ENCODE measurements at places on chromosomes 16 and 17. TPM values are rescaled to one million over a fixed set of nuclear protein-coding genes. Genes with fewer than 3 reads are reported as not detected.

The SOCS7 gene
- total RNA-seq = 31.6 TPM

The EPN3 gene
- 15.1 TPM for total RNA-seq

The FBXL16 gene
- total RNA-seq = 0.18 TPM

The C16orf96 gene
- total RNA-seq = 0.45 TPM

The SNX20 gene
- total RNA-seq = not detected

The RTN4RL1 gene
- 0.20 TPM for total RNA-seq

- H3K4me3 ChIP-seq = no peak overlapping the region
- H3K4me1 ChIP-seq = peaks cover 12% of the 10 kb centered on the region
- peaks cover 4% of the 10 kb centered on the region for H3K27me3 ChIP-seq
- no peaks in the 10 kb centered on the region for H3K36me3 ChIP-seq
- DNase-seq = no peak
- H3K27ac ChIP-seq = no peak overlapping the region
Measured at GRCh38 chr17:7124923-7125322, 10.3 kb upstream of the ASGR2 start.

GRCh38 chr16:6682142-6682811 is 650.4 kb upstream of the RBFOX1 start:
- no peak overlapping the region for H3K27ac ChIP-seq
- no peaks in the 10 kb centered on the region for H3K36me3 ChIP-seq
- H3K4me1 ChIP-seq = no peaks in the 10 kb centered on the region
- no peak for DNase-seq
- H3K27me3 ChIP-seq = peaks cover 15% of the 10 kb centered on the region

DNA sequence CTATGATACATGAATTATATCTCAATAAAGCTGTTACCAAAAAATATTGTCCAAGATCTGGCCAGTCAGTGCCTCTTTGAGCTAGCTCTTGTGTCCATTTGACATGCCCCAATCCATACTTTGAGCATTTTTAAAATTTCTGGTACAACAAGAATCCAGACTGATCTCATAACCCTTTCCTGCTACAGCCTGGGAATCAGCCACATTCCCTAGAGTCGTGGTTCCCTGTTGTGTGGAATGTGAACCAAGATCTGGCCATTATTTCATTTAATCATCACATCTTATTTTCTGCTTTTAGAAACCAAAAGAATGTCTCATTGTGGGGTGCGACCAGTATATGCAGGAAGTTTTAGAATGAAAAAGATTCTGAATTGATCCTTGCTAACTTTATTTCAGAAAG is 34.3 kb upstream of the RPRML start:
- no peaks in the 10 kb centered on the region for H3K27me3 ChIP-seq
- no peak overlapping the region for H3K27ac ChIP-seq
- H3K4me3 ChIP-seq = no peak overlapping the region
- H3K36me3 ChIP-seq = peaks cover 3% of the 10 kb centered on the region

GRCh38 chr16:57044931-57045693 is 47.3 kb upstream of the CPNE2 start:
- no peaks in the 10 kb centered on the region for H3K36me3 ChIP-seq
- no peak overlapping the region for H3K27ac ChIP-seq
- H3K27me3 ChIP-seq = no peaks in the 10 kb centered on the region
- no peak overlapping the region for H3K4me3 ChIP-seq

- H3K4me3 ChIP-seq = peak overlapping the region; percentile 33
- H3K27me3 ChIP-seq = peaks cover 2% of the 10 kb centered on the region
- H3K4me1 ChIP-seq = peaks cover 57% of the 10 kb centered on the region
- no peaks in the 10 kb centered on the region for H3K36me3 ChIP-seq
Measured at GRCh38 chr17:50830352-50830751, 5.0 kb upstream of the WFIKKN2 start.

All from mesothelial cell of epicardium (in vitro differentiated cells).